ENCODE measurements at places on chromosomes 5 and 9. TPM values are rescaled to one million over a fixed set of nuclear protein-coding genes. Genes with fewer than 3 reads are reported as not detected.
A peak's percentile ranks its signal among the peaks of the same experiment; 100 is the strongest.

DNA sequence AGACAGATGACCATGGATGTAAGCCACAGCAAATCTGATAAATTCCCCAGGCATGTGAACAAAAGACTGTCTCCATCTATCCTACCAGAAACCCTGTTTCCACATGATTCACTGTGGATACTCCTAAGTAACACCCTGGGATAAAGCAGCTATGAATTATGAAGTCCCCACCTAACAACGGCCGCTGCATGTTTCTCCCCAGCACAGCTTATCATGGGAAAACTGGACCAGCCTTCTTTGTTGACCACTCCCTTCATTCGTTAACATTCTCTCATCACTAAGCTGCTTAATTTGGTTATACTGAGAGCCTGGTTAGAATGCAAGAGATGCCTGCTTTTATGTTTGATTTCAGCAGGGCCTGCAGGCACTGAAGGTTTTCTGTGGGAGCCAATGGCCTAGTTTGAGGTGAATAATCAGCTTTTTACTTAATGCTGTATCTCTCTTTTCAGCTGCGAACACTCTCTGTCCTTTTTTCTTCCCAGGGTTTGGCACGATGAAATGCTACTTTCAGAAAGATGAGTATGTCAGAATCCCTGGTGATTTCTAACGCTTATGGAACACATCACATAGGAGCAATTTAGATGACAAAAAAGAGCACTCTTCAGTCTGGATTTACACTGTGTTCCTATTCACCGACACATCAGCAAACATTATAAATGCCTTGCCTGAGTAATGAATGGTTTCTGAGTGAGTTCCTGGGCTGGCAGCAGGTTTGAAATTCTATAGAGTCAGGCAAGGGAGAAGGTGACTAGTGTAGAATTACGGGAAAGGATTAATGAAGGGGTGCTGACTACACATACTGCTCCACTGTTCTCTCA, 318.4 kb upstream of the ZNF608 start:
- H3K4me3 ChIP-seq: no peak overlapping the region
- H3K27me3 ChIP-seq: no peaks in the 10 kb centered on the region
- DNase-seq: no peak

DNA sequence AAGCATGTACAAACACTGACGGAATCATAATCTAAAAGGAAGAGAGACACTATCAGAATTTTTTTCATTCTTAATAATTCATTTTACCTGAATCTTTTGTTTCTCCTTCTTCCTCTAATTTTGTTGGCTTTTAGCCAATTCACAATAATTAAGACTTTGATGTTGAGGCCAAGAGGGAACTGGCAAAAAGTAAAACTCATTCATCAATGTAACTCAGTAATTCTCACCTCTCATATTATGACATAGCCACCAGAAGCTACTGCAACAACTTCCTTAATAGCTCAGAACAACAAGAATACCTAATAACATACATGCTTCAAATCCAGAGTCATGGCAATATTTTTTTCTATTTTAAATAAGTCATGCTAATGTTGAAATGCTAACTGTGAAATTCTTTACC, 64.5 kb downstream of the MCTP1 start:
- DNase-seq: no peak
- H3K4me3 ChIP-seq: no peak overlapping the region
- H3K4me1 ChIP-seq: peaks cover 9% of the 10 kb centered on the region
- H3K27ac ChIP-seq: no peak overlapping the region
- no peaks in the 10 kb centered on the region for H3K27me3 ChIP-seq

DNA sequence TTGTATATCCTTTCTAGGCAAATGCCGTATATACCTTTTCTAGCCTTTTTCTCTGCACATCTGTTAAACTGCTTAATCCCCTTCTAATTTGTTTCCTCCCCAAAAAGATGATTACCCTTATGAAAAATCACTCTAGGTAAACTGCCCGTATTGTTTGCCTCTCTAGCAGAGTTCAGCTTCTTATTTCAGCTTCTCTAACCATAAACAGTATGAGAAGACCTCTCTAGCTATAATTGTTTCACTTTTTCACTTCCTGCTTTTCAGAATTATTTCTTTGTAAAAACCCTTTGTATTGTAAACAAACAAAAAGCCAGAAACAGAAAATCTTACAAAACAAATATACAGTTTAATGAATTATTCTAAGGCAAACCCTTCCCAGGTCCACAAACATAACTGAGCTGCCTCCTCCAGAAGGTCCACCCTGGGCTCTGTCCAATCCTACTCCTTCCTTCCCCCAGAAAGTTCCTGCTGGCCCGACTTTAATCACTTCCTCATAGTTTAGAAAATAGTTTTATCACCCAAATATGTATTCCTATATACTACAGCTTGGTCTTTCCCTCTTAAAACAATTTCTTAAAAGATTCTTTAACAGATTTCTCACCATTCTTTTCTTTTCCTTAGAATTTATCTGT, 158.1 kb downstream of the FGF1 start:
- H3K4me1 ChIP-seq: no peaks in the 10 kb centered on the region
- H3K36me3 ChIP-seq: no peaks in the 10 kb centered on the region
- no peak for DNase-seq
- H3K4me3 ChIP-seq: no peak overlapping the region
- H3K27me3 ChIP-seq: peaks cover 2% of the 10 kb centered on the region
- H3K27ac ChIP-seq: no peak overlapping the region

DNA sequence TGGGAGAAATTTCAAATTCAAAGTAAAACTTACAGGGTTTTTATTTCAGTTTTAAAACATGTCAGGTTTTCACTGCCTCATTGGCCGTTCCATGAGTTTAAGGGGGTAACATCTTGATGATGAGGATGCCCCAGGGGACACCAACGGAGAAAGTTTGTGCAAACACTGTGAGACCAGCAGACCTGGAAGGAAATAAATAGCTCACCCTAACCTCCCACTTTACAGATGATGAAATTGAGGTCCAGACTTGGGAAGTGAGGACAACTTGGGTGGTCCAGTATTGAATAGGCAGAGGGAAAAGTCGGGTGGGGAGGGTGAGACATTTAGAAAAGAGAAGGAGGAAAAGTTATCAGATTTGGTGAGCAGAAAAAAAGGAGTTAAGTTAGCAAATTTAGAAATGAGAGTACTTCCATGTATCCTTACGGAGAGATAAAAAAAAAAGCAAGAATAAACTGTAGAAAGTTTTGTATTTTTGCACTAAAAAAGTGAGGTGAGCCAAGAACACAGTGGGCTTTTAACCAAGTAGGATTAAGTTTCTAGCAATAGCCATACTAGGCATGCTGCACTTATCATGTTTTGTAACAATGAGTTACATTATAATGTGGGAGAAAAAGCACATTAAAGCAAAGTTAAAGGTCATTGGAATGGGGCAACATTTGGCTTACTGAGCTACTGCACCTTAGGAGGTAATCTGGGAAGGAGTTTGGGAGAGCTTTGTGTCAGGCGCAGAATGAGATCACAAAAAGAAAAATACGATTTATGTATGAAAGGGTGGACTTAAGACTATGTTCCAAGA, 125.1 kb downstream of the GAS1 start:
- peaks cover 4% of the 10 kb centered on the region for H3K36me3 ChIP-seq
- H3K27ac ChIP-seq: no peak overlapping the region
- H3K27me3 ChIP-seq: no peaks in the 10 kb centered on the region

DNA sequence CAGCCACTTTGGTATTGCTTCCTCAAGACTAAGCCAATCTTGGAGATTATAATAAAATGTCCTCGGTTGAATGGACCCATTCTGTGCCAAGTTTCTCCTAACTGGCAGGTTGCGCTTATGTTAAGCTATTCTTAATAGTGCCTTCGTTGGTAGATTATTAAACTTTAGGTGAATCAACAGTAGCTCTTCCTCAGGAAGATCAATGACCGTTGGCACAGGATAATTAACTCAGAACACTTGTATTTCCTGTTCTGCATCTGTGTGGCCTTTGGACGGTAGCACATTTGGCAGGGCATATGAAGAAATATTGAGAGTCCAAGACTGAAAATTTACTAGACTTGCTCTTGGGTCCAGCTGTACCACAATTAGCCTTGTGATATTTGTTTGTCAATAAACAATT, 402.9 kb downstream of the MLLT3 start:
- no peak for DNase-seq
- H3K4me1 ChIP-seq: peaks cover 3% of the 10 kb centered on the region
- H3K27ac ChIP-seq: no peak overlapping the region
- H3K27me3 ChIP-seq: no peaks in the 10 kb centered on the region
- no peaks in the 10 kb centered on the region for H3K36me3 ChIP-seq
- no peak overlapping the region for H3K4me3 ChIP-seq

- no peak overlapping the region for H3K27ac ChIP-seq
- no peak for DNase-seq
- peaks cover 4% of the 10 kb centered on the region for H3K27me3 ChIP-seq
- H3K4me3 ChIP-seq: no peak overlapping the region
- peaks cover 7% of the 10 kb centered on the region for H3K36me3 ChIP-seq
These were observed 40.7 kb upstream of the ADAMTS2 start for GRCh38 chr5:179385914-179386313.

DNA sequence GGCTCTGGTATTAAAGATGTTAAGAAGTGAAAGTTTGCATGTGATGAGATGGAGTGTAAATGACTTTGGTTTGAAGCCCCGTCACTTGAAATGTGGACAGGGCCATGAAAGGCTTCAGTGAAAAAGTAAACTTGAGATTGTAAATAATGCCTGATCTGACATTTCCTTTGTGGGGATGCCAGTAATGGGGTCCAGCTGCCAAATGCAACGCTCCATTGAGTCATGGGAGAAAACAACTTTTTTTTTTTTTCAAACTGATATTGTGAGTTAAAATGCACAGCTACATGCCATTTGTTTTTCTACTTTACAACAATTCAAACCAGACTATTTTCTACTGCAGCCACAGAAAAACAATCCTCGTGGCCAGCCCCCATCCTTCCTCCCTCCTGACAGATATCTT, 327.0 kb upstream of the TNC start:
- DNase-seq: no peak
- no peaks in the 10 kb centered on the region for H3K36me3 ChIP-seq
- no peaks in the 10 kb centered on the region for H3K4me1 ChIP-seq
- no peaks in the 10 kb centered on the region for H3K27me3 ChIP-seq

DNA sequence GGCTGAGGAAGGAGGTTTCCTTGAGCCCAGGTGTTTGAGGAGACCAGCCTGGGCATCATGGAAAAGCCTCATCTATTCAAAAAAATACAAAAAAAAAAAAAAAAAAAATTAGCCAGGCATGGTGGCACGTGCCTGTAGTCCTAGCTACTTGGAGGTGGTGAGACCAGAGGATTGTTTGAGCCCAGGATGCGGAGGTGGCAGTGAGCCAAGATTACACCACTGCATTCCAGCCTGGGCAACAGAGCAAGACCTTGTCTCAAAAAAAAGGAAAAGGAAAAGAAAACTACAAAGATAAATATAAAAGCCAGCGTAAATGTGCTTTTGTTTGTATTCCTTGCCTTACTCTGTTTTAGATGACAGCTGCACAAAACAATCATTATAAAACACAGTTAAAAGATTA, 2249.2 kb upstream of the C9orf72 start:
- no peaks in the 10 kb centered on the region for H3K27me3 ChIP-seq
- H3K4me1 ChIP-seq: peaks cover 4% of the 10 kb centered on the region
- peaks cover 9% of the 10 kb centered on the region for H3K36me3 ChIP-seq

DNA sequence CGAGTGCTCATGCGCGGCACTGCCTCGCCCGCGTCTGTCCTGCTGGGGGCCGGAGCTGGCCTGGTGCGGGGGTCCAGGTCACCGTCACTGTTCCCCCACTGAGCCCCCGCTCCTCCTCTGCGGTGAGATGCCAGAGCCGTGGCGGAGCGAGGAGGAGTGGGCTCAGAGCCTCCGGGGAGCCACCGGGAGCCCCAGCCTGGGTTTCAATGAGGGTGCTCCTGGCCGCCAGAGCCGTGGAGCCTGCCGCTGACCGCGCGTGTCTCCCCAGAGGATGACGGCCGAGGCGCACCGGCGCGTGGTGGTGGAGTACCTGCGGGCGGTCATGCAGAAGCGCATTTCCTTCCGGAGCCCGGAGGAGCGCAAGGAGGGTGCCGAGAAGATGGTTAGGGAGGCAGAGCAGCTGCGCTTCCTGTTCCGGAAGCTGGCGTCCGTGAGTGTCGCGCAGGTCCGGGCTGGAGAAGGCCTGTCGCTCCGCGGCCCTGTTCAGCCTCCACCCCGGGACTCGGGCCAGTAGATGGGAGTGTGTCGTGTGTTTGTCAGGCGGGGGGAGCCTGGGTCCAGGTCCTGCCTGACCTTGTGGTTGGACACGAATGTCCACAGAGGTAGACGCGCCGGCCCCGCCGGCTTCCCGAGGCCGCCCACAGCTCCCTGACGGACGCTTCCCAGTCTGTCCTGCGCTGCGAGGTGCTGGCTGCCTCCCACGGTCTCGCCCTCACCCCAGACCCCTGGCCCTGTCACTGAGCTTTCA, 22.0 kb downstream of the EXOC3 start:
- no peak overlapping the region for H3K27ac ChIP-seq
- peaks cover 1% of the 10 kb centered on the region for H3K27me3 ChIP-seq
- H3K4me3 ChIP-seq: no peak overlapping the region
- H3K36me3 ChIP-seq: peaks cover 2% of the 10 kb centered on the region

DNA sequence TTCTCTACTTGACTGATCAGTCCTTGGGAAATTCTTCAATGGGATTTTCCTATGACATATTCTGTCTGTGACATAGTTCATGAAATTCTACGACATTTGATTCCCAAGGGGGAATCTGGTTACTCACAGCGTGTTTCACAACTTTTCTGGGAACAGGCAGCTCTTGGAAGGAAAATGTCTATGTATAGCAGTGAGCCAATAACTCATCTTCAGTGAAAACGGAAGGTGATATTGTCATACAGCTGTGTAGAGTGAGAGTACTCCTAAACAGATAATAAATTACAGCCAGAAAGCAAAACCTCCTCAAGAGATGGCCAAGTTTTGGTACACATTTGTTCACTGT, 91.4 kb downstream of the C9orf152 start:
- no peak for DNase-seq
- H3K4me1 ChIP-seq: peaks cover 49% of the 10 kb centered on the region
- peak overlapping the region; percentile 46 for H3K27ac ChIP-seq
- no peaks in the 10 kb centered on the region for H3K36me3 ChIP-seq

GRCh38 chr9:503881-504852, 289.5 kb downstream of the DOCK8 start:
- H3K4me1 ChIP-seq: peaks cover 2% of the 10 kb centered on the region
- H3K4me3 ChIP-seq: peak within 1 kb of the TSS; percentile 88
- H3K36me3 ChIP-seq: no peaks in the 10 kb centered on the region
- H3K27ac ChIP-seq: peak within 1 kb of the TSS; percentile 67

DNA sequence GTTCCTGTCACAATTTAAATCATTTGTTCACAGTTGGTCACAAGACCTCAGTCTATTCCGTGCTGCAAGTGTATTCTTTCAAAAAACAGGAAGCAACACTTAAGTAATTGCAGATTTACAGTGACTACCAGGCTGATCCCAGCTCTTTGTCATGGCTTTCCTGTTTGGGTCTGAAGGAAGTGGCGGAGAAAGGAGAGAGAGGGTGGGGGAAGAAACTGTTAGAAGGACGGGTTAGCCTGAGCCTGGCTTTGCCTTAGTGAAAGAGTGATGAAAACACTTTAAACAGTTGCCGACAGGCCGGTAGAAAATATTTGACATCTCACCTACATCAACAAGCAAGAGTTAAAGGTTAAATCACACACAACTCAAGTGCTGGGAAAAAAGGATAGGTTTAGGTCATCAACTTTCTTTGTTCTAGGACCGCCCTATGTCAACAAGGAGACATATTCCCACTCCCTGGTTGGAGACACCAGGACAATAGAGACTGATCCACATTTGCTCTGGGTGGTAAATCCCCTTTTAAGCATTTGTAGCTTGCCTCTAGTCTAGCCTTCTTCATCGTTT, 102.2 kb upstream of the DAB2 start:
- H3K27ac ChIP-seq: no peak overlapping the region
- no peaks in the 10 kb centered on the region for H3K4me1 ChIP-seq
- DNase-seq: no peak

Gene OTULINL
- total RNA-seq: 14.4 TPM

Gene ANKRD34B
- total RNA-seq: not detected

Gene KCNV2
- not detected for total RNA-seq

Gene STKLD1
- total RNA-seq: 2.6 TPM

Gene MOB3B
- 1.8 TPM for total RNA-seq

Gene CCDC152
- total RNA-seq: 13.4 TPM

Measured in glutamatergic neuron (in vitro differentiated cells).